ENCODE measurements at places on chromosomes 1 and 21.

GRCh38 chr1:210731597-210731996, 402.4 kb downstream of the KCNH1 start:
- DNase-seq, result no peak

DNA sequence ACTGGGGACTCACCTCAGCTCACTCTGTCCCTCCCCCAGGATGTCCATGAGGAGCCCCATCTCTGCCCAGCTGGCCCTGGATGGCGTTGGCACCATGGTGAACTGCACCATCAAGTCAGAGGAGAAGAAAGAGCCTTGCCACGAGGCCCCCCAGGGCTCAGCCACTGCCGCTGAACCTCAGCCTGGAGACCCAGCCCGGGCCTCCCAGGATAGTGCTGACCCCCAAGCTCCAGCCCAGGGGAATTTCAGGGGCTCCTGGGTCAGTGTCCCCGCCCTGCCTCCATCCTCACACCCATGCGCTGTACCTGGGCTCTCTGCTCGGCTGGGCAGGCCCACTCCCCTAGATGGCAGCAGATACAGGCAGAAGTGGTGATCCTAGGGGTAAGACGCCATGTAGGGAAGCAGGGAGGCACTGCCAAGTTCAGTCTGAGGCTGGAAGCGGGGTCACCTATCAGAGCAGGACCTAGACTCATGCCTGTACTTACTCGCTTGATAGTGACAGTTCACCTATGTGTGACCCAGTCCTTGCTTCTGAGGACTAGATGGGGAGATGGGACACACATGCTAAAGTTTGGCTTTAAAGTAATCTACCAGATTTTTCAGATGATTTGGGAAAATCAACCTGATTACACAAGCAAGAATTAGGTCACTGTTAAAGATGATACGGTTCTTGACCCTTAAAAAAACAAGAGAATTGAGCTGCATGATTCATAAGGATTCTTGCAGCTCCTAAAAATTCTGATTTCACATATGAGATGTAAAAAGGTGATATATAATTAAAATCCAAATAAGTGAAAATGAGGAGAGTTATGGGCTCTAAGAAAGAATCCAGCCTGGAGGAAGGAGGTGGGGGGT, 38.7 kb downstream of the ETNK2 start:
- no peak for DNase-seq

DNA sequence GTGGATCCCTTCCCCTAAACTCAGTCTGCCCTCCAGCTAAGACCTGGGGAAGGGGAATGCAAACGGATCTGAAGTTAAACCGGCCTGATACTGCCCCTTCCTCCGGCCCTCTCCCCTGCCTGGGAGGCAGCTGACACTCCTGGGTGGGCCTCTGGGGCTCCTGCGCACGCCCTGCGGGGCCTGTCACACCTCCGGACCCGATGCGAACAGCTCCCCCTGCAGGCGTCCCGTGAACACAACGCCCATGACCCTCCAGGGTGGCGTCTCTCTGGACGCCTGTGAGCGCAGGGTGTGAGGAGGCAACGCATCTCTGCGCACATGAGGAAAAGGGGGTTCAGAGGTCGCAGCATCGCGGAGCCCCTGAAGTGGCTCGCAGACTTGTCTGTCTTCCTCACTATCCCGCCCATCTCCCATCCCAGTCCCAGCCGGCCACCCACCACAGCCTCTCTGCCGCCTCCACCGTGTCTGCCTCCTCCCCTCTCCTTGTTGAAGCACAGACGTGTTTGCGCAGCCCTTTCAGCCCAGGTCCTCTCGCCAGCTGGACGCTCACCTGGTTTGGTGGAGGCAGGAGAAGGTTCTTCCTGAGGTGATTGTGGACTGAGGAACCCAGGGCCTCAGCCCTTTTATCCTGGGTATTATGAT, 421 bp upstream of the LCE3A start:
- DNase-seq, result no peak

DNA sequence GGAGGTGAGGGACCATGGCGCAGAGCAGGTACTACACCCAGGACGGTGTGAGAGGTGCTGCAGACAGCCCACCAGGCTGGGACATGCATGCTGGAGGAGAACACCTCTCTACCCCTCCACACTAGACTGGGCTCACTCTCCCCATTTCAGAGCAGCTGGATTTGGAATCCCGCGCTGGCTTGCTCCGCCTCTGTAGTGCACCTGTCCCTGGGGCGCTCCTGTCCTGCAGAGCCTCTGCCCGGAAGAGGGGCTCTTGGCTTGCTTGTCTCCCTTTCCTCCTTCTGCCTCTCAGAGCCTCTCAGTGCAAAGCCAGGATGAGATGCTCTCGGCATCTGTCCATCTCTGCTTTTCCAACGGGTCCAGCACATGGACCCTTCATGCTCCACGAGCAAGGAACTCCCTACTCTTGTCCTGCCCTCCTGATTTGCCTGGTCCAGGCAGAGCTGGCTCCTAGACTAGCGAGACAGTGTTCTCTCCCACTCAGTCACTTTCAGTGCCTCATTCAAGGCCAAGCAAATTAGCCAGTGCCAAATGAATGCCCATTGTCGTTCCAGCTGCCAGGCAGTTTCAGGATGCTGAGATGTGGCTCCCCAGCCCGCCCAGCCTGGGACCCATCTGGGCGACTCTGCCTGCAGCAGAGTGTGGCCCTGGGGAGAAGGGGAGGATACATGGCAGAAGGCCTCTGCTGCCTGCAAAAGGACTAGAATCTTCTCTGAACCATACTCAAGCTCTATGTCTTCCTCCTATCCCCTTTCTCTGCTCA, 33.7 kb downstream of the CDCA8 start:
- no peak for DNase-seq

DNA sequence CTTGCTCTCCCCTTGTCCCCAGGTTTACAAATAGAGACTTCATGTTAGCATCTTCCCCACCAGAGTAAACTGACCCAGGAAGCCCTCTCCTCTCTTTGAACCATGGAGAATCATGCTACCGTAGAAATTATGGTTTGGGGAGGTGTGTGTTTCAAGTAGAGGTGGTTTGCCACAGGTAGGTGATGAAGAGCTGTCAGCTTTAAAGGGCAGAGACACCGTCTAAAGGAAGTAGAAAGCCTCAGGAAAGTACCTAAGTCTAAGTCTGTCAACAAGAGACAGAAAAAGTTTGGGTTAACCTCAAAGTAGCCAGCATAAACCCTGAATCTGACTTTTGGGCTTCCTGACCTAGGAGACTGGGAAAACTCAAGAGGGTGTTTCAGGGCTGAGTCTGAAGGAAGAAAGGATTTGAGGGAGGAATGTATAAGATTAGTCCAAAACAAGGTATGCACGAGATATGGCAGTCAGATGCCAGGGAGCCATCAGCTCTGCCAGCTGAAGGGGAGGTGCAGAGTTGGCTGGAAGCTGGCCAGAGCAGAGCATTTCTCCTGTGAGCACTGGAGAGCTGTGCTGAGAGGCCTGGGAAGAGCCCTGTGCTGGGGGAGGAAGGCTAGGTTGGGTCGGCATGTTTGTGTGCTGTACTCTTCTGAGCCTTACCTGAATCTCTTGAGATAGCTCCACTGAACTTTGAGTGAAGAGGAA, 14.3 kb downstream of the ADAMTSL4 start:
- no peak for DNase-seq

- DNase-seq, result no peak
Observed at GRCh38 chr21:34675871-34676270, 7.1 kb downstream of the CLIC6 start.

- no peak for DNase-seq
Observed at GRCh38 chr1:2999571-2999970, 21.7 kb upstream of the ACTRT2 start.

DNA sequence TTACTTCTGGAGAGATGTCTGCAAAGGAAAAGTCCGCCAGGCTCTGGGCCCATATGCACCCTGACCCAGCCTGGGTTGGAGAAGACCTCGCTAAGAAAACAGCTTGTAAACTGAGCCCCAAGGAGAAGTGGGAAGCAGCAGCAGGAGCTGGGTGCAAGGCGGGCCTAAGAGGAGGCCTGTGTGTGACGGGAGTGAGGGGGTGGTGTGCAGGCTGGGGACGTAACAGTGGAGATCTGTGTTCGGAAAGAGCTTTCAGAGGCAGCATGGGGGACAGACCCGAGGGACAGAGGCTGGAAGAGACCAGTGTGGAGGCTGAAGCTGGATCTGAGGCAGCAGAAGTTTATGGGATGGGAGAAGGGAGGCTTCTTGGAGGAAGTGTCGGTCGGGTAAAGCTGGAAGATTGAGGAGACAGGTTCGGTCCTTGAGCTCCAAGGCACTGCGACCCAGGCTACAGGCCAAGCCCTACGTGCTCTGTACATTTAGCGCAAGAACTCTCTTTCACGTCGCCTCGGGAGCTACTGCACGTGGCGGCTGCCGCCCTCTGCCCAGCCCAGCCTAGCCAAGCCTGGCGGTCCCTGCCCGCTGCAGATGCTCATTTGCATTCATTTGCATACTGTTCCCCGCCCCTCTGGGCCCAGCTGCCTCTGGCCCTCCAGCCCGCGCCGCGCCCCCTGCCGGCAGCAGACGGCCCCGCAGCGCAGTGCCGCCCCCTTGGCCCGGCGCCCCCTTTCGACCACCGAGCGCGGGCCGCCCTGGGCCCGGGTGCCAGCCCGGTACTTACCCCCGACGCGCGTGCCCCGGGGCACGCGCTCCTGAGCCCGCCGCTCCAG, 6.3 kb downstream of the HPCA start:
- DNase-seq, result no peak

- DNase-seq, result no peak
Observed at GRCh38 chr1:208303743-208304712, 59.8 kb upstream of the PLXNA2 start.

- DNase-seq, result no peak
Observed at GRCh38 chr1:215479567-215479966, 87.5 kb upstream of the KCTD3 start.

DNA sequence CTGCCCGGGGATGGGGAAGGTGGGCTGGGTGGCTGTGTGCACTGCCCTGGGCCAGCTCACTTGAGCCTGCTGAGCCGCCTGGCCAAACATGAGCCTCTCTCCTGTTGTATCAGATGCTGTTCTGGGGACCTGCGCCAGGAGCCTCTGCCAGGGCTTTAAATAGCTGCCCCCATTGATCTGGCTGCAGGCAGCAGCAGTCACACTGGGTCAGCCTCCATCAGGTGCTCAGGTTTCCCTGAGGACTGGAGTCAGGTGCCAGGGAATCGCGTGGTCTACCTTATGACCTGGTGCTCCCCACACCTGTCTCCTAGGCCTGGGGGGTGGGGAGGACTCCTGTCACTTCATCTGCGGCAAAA, 700 bp upstream of the CCDC28B start:
- DNase-seq, result no peak

DNA sequence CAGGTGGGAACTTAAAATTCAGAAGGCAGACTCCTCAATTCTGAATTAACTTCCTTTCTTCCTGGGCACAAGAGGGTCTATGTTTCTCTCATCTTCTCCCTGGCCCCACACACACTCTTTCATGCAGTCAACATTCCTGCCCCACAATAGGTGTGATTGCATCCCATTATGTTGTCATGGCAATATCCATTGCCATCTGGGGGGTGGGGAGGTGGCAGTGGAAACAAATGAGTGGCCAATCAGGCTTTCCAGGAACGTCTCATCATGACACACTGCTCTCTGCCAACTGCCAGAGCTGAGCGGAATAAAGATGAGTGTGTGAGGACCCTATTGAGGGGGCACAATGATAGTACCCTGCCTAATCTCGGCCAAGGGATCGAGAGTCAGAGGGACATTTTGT, 80.4 kb downstream of the KCND3 start:
- no peak for DNase-seq

GRCh38 chr1:41078616-41079015, 57.1 kb upstream of the SLFNL1 start:
- no peak for DNase-seq

DNA sequence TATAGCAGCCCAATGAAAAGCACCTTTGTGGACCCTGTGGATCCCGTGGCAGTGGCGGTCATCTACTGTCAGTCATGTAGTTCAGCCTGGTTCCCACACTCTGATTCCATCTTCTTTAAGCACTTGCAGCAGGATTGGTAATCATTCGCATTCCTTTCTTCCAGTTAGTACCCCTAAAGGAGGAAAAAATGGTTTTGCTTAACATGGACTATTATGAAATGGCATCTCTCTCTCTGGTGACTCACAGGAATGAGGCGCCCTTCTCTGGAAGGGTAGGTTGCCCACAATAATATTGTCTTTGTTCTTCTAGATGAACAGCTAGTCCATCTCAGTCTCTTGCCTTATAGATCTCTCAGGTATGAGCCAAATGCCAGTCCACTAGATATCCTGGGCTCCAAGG, 127.9 kb upstream of the MROH9 start:
- no peak for DNase-seq

DNA sequence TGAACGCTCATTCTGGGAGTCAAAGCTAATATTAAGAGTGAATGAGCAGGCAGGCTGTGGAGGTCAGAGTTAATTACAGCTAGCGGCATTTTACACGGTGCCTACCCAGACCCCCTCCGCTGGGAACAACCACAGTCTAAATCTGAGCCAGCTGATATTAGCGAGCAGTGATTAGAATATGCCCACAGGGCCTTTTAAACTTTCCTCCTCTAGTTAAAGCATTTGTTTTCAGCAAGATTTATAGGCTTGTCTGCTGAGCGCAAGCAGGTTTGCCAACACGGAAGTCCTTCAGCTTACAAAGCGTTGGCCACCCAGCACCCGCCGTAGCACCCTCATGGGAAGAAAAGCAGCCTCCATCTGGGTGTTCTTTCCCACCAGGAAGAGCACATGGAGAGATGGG, 72.1 kb downstream of the LMX1A start:
- DNase-seq, result no peak

GRCh38 chr1:39787468-39787867, 1.2 kb downstream of the BMP8B start:
- no peak for DNase-seq

GRCh38 chr1:169263059-169263458, 104.5 kb downstream of the NME7 start:
- DNase-seq, result no peak

GRCh38 chr1:116153692-116154031, 42.5 kb downstream of the MAB21L3 start:
- no peak for DNase-seq

- no peak for DNase-seq
Observed at GRCh38 chr1:53324321-53324720, 3.5 kb downstream of the LRP8 start.

- no peak for DNase-seq
Observed at GRCh38 chr1:177913762-177914540, 55.9 kb downstream of the SEC16B start.

GRCh38 chr1:3114846-3115245, 45.8 kb downstream of the PRDM16 start:
- no peak for DNase-seq

DNA sequence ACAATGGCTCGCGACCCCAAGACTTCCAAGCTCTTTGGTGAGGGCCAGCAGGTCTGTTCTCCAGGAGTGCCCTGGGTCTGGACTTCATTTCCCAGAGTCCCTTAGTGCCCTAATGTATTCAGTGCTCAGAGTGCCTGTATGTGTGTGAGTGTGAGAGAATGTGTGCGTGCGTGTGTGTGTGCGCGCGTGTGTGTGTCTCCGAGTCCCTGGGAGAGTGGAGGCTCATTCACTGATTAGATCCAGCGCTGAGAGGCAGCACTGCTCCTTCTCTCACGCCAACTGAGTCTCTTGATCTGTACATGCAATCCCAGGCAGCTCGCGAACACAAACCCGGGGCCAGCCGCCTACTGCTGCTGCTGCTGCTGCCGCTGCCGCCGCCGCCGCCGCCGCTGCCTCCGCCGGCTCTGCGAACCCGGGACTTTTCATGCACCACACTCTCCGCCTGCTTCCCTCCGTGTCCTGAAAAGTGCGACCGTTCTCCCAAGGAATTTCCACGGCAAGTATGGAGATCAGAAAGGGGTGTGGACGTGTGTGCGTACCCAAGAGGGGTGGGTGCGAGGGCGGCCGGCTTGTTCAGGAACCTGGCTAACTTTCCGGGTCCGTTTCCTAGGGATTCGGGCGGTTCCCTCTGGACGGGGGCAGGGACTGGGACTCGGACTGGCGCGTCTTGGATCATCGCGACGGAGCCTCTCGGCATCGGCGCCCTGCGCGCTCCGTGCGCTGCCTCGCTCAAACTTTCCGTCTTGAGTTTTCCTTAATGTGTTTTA, at the start of gene RNF220:
RNF220 (plus strand) TSS at position 225 of the 767 bp plus-strand sequence.
- peak; percentile 37 for DNase-seq
